ENCODE measurements at places on chromosomes 7 and 10.

DNA sequence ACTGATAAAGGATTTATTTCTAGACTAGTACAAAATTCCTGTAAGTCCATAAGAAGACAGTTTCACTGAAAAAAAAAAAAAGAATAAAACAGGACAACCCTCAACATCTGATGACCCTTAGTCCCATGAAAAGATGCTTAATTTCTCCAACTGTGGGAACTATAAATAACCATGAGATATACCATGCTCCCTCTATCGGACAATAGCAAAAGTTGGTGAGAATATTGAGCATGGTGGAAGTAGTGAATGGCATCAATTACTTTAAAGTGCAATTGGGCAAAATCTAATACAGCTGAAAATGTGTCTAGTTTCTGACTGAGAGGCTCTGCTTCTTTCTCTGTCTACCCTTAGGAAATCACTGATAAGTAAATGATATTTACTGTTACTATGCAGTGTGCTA, 348.8 kb downstream of the SUGCT start:
- H3K36me3 ChIP-seq = no peaks in the 10 kb centered on the region
- H3K27ac ChIP-seq = no peak overlapping the region
- H3K27me3 ChIP-seq = no peaks in the 10 kb centered on the region
- no peak overlapping the region for H3K4me3 ChIP-seq

DNA sequence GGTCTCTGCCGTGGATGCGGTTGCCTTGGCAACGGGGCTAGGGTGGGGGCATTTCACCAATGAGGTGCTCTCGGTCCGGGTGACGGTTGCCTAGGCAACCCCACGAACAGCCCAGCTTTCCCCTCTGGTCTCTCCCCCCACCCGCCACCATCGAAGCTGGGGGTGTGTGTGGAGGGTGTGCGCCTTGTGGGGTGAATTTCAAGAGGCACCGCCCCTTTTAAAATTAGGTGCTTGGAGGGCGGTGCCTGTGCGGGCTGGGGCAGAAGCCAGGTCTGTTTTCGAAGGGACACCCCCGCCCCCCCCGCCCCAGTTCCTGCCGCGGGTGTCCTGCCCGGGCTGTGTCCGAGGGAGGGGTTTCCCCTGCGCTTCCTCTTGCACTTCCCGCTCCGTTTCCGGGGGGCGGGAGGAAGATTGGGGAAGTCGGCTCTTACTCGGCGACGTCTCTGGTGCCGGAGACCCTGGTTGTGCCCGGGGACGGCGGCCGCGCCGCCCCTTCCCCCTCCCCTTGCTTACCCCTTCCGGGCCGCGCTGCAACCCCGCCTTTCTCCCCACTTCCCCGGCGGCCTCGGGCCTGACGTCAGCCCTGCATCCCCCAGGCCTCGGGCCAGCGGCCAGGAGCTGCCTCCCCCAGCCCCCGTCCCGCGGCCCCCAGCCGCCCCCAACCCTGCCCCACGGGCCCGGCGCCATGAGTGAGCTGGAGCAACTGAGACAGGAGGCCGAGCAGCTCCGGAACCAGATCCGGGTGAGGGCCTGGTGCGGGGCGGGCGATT, 2.2 kb downstream of the GNB2 start:
- no peaks in the 10 kb centered on the region for H3K27me3 ChIP-seq
- H3K4me3 ChIP-seq = peak overlapping the region; percentile 99
- H3K27ac ChIP-seq = peak overlapping the region; percentile 99
- peak; percentile 91 for DNase-seq

GRCh38 chr10:99766302-99766681, 16.1 kb upstream of the ABCC2 start:
- DNase-seq = no peak
- no peaks in the 10 kb centered on the region for H3K4me1 ChIP-seq
- no peak overlapping the region for H3K4me3 ChIP-seq
- no peak overlapping the region for H3K27ac ChIP-seq
- peaks cover 11% of the 10 kb centered on the region for H3K36me3 ChIP-seq

DNA sequence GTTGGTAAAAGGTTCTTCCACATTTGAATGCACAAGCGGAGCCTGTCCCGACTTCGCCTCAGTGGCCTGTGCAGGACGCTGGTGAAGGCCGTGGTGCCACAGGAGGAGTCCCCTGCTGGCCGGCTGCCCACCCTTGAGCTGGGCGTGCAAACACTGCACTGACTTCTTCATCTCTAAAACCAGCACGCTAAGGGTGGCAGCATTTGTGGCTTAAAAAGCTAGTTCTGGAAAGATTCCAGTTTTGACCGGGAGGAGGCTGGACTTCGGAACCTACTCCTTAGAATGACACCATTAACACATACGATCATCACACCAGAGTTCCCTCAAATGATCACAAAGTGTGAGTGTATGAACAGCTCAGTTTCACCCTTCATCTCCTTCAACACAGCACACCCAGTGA, 102.4 kb downstream of the SMURF1 start:
- peak overlapping the region; percentile 82 for H3K27ac ChIP-seq
- peaks cover 76% of the 10 kb centered on the region for H3K36me3 ChIP-seq
- no peak overlapping the region for H3K4me3 ChIP-seq
- no peaks in the 10 kb centered on the region for H3K27me3 ChIP-seq

- peaks cover 28% of the 10 kb centered on the region for H3K27me3 ChIP-seq
- no peaks in the 10 kb centered on the region for H3K36me3 ChIP-seq
These were observed 25.5 kb upstream of the EBLN1 start for GRCh38 chr10:22243321-22243720.

DNA sequence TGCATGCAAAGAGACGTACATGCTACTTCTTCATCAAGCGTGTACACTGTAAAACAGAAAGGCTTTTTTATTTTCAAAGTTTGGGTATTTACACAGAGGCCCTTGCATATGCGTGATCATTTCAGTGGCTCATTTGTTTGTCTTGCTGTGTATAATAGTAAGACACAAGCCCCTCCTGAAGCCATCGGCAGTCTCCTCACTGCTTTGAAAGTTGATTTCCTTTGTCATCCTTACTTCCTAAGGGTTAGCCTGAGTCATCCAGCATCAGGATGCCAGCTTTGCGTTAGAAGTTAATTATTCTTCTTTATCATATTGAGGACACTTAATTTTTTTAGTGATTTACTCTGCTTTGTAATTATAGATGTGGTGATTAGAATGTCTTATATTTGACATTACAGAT, 72.5 kb upstream of the CTBP2 start:
- no peak overlapping the region for H3K27ac ChIP-seq
- no peaks in the 10 kb centered on the region for H3K4me1 ChIP-seq
- no peak overlapping the region for H3K4me3 ChIP-seq
- H3K27me3 ChIP-seq = no peaks in the 10 kb centered on the region

- no peaks in the 10 kb centered on the region for H3K27me3 ChIP-seq
These were observed 118.5 kb downstream of the LRRC18 start for GRCh38 chr10:48821111-48821510.

DNA sequence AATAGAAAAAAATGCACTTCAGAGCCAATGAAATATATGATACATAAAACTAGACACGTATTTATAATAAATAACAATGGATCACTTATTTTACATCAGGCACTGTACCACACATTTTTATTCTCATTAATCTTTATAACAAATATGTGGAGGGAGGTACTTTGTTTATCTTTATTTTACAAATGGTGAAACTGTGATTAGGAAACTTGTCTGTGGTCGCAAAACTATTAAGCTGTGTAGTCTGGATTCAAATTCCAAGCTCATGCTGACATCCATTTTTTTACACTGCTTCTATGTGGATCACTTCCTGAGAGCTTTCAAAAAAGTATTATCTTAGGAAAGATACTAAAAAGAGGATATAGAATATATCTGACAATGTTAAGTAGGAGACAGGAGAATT, 978.6 kb downstream of the SORCS1 start:
- no peak overlapping the region for H3K27ac ChIP-seq
- no peak for DNase-seq
- H3K4me3 ChIP-seq = no peak overlapping the region
- H3K36me3 ChIP-seq = no peaks in the 10 kb centered on the region

DNA sequence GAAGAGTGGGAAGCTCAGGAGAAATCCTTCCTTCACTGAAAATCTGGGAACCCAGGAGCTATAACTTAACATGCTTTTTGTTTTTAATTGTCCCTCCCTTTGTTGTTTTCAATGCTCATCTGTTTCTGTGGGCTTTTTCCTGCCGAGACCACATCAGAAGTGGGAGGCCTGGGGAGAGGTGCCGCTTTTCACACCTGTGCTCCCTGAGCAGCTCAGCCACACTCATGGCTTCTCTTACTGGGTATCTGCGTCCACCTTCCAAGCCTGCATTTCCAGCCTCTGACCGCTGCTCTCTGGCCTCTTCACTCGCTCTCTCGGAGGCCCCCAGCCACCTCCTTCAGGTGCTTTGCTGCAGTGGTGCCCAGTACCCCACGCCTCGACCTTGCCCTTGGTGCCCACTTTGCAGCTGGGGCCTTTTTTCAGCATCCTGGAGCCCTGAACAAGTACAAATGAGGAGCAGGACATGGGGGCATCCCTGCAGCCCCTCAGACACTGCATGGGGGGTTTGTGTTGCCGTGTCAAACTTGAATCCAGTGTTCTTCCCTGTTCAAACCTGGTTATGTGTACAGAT, 9.9 kb downstream of the C7orf57 start:
- no peaks in the 10 kb centered on the region for H3K36me3 ChIP-seq
- DNase-seq = no peak
- H3K4me1 ChIP-seq = no peaks in the 10 kb centered on the region
- H3K27me3 ChIP-seq = no peaks in the 10 kb centered on the region

DNA sequence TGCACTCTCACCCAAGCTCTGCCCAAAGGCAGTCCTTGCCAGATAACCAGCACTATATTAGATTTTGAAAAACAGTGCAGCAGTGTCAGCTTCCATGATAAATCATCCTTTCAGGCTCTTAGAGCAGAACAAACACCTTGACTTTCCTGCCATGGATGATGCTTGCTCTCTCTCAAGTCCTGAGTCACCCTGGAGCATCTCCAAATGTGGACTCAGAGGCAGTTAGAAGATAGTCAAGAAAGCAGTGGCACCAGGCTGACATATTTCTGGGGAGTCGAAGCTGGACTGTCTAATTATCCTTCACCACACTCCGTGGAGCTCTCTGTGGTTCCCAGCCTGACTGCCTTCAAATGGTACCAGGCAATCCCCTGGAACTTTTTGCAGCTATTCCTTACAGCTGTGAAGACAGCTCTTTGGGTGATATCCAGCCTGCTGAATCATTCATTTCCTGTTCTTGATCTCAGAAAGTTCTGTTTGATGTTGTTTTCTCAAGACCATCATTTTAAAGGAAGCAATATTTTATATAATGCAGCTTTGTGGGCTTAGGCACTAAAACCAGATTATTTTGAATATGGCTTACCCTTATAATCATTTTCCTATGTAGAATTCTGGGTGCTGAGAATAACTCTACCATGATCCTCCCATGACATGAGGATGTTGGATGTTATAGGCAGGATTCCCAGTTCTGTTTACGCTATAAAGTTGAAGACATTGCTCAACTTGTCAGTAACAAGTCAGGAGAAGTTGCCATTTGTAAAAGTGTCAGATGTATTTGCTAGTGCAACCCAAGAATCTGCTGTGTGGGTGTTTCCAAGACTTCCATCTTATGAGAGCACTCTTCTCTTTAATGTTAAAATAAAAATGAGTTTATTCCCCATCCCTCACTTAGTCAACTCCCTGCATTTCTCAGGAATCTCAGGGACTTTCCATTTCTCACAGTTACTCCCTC, 233.8 kb downstream of the C7orf25 start:
- H3K36me3 ChIP-seq = no peaks in the 10 kb centered on the region
- peak overlapping the region; percentile 33 for H3K27ac ChIP-seq
- H3K4me1 ChIP-seq = no peaks in the 10 kb centered on the region

- no peak overlapping the region for H3K4me3 ChIP-seq
- no peaks in the 10 kb centered on the region for H3K4me1 ChIP-seq
- H3K27ac ChIP-seq = no peak overlapping the region
- no peak for DNase-seq
These were observed 84.0 kb upstream of the PPP1R17 start for GRCh38 chr7:31603046-31603445.

DNA sequence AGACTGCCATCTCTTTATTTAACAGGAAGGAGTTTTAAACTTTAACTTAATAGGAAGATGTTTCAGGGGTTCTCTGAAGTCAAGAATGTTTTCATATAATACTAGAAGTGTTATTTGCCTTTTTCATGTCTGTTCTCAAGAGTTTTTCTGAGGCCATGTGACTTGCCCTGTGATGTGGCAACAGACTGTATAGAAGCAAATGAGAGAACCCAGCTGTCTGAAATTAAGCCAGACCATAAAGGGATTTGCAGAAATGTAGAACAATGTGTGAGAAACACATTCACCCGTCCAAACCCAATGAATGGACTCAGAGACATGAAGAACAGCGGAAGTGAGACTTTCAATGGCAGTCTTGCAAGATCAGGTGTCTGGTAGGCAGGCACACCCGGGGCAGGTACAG, 23.8 kb downstream of the MAPK8 start:
- no peaks in the 10 kb centered on the region for H3K27me3 ChIP-seq
- no peak for DNase-seq
- H3K4me3 ChIP-seq = no peak overlapping the region
- no peak overlapping the region for H3K27ac ChIP-seq

GRCh38 chr10:23258516-23258915, 66.4 kb downstream of the PTF1A start:
- no peak overlapping the region for H3K27ac ChIP-seq
- no peaks in the 10 kb centered on the region for H3K27me3 ChIP-seq
- no peaks in the 10 kb centered on the region for H3K4me1 ChIP-seq
- no peak for DNase-seq
- H3K36me3 ChIP-seq = no peaks in the 10 kb centered on the region
- H3K4me3 ChIP-seq = no peak overlapping the region

- no peak overlapping the region for H3K4me3 ChIP-seq
- no peaks in the 10 kb centered on the region for H3K4me1 ChIP-seq
- no peak overlapping the region for H3K27ac ChIP-seq
- H3K36me3 ChIP-seq = no peaks in the 10 kb centered on the region
- DNase-seq = no peak
These were observed 57.8 kb upstream of the RAB18 start for GRCh38 chr10:27446091-27446918.

DNA sequence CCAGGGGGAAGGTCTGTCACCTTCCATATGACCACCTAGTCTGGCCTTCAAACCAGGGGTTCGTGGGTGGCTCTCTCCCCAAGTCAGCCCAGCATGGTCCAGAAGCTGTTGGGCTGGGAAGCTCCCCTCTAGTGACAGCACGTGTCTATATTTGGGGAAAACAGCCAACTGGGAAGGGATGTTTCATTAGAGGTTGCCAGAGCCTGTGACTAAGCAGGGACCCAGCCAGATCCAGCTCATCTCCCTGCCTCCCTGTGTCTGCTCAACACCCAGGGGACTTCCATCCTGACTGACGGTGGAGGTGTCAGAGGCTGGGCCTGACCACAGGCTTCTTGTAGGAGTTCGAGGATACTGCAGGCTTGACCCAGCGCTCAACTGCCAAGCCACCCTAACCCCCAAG, 10.5 kb downstream of the STYXL1 start:
- H3K4me1 ChIP-seq = no peaks in the 10 kb centered on the region
- no peak overlapping the region for H3K4me3 ChIP-seq
- H3K36me3 ChIP-seq = no peaks in the 10 kb centered on the region
- no peaks in the 10 kb centered on the region for H3K27me3 ChIP-seq
- no peak overlapping the region for H3K27ac ChIP-seq
- no peak for DNase-seq

DNA sequence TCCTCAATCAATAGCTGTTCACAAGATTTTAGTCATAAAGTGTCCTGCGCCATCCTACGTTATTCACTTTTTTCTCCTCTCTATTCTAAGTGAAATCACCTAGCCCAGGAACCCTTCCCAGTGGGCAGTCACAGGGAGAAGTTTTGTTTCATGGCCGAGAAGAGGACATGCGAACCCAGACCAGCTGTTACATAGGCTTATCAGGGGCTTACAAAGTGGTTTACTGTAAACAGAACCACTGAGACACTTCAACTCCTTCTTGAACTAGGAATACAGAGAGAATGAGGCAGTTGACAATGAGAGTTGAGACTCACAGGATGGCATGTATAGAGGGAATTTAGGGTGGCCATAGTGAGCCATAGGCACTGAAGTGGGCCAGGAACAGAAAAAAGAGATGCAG, 246.9 kb upstream of the GLI3 start:
- DNase-seq = no peak
- no peaks in the 10 kb centered on the region for H3K4me1 ChIP-seq
- no peak overlapping the region for H3K4me3 ChIP-seq
- H3K27me3 ChIP-seq = no peaks in the 10 kb centered on the region
